Activated T-helper 2 cell treated with anti-CD3 and anti-CD28 coated beads, Interferon-gamma antibody, Interleukin-2, Interleukin-4, amounts not matched to agents 10 μg/mL and 5 μg/mL and 100 μg/mL, durations not matched to agents 14 hours and 24 hours and 36 hours (primary cell): ENCODE measurements at places on chromosomes 1 and 21. TPM values are rescaled to one million over a fixed set of nuclear protein-coding genes. Genes with fewer than 3 reads are reported as not detected.

DNA sequence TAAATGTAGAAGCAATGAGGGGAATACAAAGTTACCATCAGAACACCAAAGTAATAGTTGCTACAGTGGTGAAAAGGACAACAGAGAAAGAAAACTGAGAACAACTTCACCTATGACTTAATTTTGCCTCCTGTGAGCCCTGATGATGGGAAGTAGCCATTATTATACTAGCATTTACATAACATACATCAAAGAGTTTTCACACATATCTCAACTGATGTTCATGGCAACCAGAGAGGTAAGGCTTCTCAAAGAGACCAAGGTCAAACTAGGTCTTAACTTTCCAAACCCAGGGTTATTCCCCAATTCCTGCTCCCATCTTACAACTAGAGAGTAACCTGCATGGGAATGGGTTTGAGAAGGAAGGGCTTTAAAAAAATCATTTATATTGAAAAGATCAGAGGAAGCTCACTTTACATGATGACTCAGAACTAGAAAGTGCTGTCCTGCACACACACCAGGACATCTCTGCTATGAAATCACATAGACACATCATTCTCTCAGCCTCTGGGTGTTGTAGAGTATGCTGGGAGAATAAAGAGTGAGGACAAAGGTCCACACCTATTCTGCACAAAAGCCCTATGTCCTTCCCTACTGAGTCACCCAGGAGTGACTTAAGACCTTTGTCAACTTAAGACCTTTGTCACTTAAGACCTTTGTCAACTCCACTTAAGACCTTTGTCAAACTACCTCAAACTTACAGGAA is 179.7 kb downstream of the TNFSF18 start:
- no peak for DNase-seq
- H3K36me3 ChIP-seq = no peaks in the 10 kb centered on the region
- H3K4me3 ChIP-seq = no peak overlapping the region
- peaks cover 41% of the 10 kb centered on the region for H3K27me3 ChIP-seq

The NFIA gene
- 1.4 and 1.5 TPM in 2 replicates for total RNA-seq

DNA sequence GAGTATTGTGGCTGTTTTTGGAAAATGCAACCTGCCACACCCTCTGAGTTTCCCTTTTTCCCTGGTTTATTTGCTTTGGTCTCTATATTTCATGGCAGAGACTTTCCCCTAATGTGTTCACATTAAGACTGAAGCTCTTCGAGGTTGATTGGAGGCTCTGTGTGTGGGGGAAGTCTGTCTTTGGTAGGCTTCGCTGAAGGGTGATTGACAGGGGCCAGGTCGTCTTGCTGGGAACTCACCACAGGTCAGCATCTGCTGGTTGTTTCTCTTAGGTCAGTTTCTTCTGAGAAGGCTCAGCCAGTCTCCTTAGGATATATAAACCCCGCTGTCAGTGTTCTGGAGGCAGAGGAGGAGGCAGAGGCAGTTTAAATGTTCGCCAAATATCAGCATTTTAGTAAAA is 249.4 kb downstream of the RPS6KC1 start:
- H3K4me1 ChIP-seq = no peaks in the 10 kb centered on the region
- H3K36me3 ChIP-seq = no peaks in the 10 kb centered on the region
- no peak for DNase-seq
- no peak overlapping the region for H3K4me3 ChIP-seq
- H3K27me3 ChIP-seq = no peaks in the 10 kb centered on the region

The NLRP3 gene
- total RNA-seq = 0.09 and 0.30 TPM in 2 replicates

- DNase-seq = no peak
- H3K27ac ChIP-seq = no peak overlapping the region
- no peaks in the 10 kb centered on the region for H3K36me3 ChIP-seq
- H3K4me3 ChIP-seq = no peak overlapping the region
Observed at GRCh38 chr1:169212088-169212487, 105.6 kb downstream of the ATP1B1 start.

The HPCAL4 gene
- total RNA-seq = 0.39 and 0.48 TPM in 2 replicates

GRCh38 chr1:27005648-27006496 is 6.8 kb downstream of the TENT5B start:
- H3K4me3 ChIP-seq = no peak overlapping the region
- DNase-seq = no peak
- H3K4me1 ChIP-seq = no peaks in the 10 kb centered on the region
- peaks cover 5% of the 10 kb centered on the region for H3K27me3 ChIP-seq
- H3K36me3 ChIP-seq = no peaks in the 10 kb centered on the region

- H3K36me3 ChIP-seq = peaks cover 10% of the 10 kb centered on the region
- no peak overlapping the region for H3K4me3 ChIP-seq
- H3K4me1 ChIP-seq = peaks cover 2% of the 10 kb centered on the region
Observed at GRCh38 chr21:26093122-26093521, 77.4 kb downstream of the APP start.

DNA sequence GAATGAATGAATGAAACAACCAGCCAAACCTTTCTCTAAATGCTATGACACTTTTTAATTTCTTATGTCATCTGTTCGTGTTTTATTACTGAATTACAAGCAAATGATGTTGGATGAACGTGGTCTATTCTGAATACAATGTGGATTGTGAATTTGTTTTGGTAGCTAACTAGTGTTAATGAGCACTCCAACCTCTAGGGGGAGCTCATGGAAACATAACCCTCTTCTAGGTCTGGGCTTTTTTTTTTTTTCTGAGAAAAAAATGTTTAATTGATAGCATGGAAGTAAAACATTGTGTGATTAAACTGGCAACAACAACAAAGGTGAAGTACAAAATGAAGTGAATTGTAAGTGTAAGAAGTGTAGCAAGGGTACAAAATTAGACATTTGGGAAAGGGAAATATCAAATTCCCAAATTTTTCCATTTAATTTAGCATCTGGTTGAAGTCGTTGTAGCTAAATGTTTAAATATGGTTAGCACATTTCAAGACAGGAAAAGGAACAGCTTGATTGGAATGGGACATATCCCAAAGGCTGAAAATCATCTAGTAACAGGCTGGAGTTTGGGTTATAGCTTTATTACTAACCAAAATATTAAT is 42.6 kb upstream of the PTGS2 start:
- DNase-seq = no peak
- H3K27me3 ChIP-seq = peaks cover 10% of the 10 kb centered on the region
- H3K4me3 ChIP-seq = no peak overlapping the region
- no peak overlapping the region for H3K27ac ChIP-seq

- H3K27me3 ChIP-seq = no peaks in the 10 kb centered on the region
- no peak overlapping the region for H3K27ac ChIP-seq
- no peak for DNase-seq
- H3K36me3 ChIP-seq = no peaks in the 10 kb centered on the region
- no peak overlapping the region for H3K4me3 ChIP-seq
- no peaks in the 10 kb centered on the region for H3K4me1 ChIP-seq
Observed at GRCh38 chr1:17525996-17526686, 13.4 kb upstream of the ARHGEF10L start.
